ENCODE measurements at places on chromosomes 11 and 22.
A peak's percentile ranks its signal among the peaks of the same experiment; 100 is the strongest.

DNA sequence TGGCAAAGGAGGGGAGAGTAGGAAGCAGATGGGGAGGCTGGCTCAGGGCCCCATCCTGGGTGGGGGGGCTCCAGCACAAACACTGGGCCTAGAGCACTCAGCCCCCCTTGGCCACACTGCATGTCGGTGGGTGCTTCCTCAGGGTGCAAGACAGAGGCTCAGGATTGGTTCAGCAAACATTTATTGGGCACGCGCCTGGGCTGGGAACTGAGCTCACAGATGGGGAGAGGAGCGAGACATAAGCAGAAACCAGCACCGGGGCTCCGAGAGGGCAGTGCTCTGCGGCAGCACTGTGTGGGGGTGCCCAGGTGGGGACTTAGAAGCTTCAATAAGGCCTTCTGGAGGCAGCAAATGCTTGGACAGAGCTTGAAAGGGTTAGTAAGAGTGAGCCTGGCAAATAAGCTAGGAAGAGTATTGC lies 12.1 kb upstream of the EHD1 start:
- no peak for DNase-seq

DNA sequence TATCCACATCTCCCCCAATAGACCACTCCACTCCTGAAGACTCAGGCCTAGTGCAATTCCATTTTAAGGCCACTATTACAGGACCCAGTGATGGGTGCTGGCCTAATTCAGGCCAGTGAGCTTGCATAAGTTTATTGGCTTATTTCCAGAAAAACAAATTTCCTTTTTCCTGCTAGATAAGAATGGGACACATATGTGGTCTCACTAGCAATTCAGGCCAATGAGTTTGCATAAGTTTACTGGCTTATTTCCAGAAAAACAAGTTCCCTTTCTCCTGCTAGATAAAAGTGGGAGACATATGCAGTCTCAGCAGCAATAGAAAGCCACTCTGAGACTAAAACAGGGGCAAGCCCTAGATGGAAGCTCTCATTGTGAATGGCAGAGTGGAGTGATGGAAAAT lies 22.4 kb downstream of the ADM start:
- no peak for DNase-seq

DNA sequence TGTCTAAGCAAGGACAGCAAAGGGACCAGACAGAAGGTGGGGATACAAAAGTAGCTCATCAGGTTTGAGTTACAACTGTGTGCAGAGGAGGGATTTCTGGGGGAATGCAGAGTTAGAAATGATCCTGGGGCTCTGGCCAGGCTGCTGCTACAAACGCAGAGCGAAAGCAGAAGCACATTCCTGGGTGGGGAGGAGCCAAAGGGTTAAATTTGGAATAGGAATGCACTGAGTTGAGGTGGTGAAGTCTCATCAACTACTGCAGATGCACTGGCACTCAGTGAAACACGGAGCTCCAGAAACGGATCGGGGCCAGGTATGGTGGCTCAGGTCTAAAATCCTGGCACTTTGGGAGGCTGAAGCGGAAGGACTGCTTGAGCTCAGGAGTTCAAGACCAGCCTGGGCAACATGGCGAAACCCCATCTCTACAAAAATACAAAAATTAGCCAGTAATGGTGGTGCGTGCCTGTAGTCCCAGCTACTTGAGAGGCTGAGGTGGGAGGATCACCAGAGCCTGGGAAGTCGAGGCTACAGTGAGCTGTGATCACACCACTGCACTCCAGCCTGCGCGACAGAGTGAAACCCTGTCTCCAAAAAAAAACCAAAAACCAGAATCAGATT lies 3.2 kb downstream of the CHKA start:
- no peak for DNase-seq

DNA sequence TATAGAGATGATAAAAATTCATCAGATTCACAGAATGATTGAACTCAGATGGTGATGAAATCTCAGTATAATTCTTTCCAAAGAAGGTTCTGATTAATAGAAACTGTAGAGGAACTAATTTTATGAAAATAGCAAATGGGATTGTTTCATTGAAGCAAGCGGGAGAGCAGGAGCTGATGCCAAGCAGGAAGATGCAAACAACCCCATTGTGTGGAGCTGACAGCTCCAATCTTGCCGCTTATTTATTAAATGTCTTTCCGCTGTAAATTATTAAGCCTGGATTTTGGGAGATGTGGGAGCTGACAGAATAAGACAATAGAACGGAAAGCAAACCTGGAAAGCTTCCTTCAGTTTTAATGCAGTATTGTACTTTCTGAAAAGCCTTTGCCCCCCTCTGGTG lies 6.0 kb upstream of the TMEM218 start:
- no peak for DNase-seq

DNA sequence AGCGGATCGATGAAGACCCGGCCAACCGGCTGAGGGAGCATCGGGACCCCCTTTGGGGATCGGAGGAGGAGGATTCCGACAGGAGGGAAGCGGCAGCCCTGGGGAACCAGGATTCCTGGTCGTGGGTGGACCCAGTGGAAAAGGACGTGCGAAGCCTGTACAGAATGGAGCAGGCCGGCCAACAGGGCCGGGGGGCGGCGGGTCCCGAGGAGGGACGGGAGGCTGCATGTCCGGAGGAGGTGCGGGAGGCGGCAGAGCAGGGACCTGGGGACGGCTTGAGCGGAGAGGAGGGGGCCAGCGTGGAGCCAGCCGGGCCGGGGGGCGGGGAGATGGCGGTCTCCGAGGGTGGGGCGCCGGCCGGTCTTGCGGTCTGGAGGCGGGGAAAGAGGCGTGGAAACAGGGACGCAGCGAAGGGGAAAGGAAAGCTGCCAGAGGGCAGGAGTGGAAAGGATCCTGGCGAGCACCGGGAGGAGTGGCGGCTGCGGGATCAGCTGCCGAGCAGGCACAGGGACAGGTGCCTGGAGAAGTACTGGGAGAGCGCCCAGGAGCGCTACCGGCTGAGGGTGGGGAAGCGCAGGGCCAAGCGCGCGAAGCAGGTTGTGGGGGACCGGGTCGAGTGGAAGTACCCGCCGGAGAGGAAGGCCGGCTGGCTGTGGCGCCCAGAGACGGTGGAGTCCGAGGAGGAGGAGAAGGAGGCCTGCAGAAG lies at the start of gene ANO5:
TSS of gene ANO5 (plus strand) at position 444 of the 706 bp plus-strand sequence. CDS start 408 bp downstream, outside the sequence.
- no peak for DNase-seq

GRCh38 chr11:450809-451451 lies 851 bp downstream of the PTDSS2 start:
- DNase-seq = peak; percentile 50
